ENCODE measurements at places on chromosomes 16 and 17. TPM values are rescaled to one million over a fixed set of nuclear protein-coding genes. Genes with fewer than 3 reads are reported as not detected.

The ATP2A1 gene
- total RNA-seq = 2.1 TPM

The MYH2 gene
- total RNA-seq = not detected

The MMP2 gene
- total RNA-seq = not detected

The SEZ6 gene
- not detected for total RNA-seq

The CCL8 gene
- total RNA-seq = not detected

The CNGB1 gene
- not detected for total RNA-seq

The LPO gene
- not detected for total RNA-seq

The HS3ST3B1 gene
- total RNA-seq = 10.3 TPM

The NTN1 gene
- not detected for total RNA-seq

The ITGA2B gene
- total RNA-seq = 0.82 TPM

The GP1BA gene
- not detected for total RNA-seq

The BAIAP3 gene
- total RNA-seq = 0.24 TPM

The ARL16 gene
- 21.3 TPM for total RNA-seq

The GGA2 gene
- total RNA-seq = 111 TPM

The UNC13D gene
- 234 TPM for total RNA-seq

The TEX19 gene
- total RNA-seq = not detected

The KRTAP4-1 gene
- not detected for total RNA-seq

The HBA2 gene
- not detected for total RNA-seq

The UTS2R gene
- not detected for total RNA-seq

The KCNH6 gene
- not detected for total RNA-seq

DNA sequence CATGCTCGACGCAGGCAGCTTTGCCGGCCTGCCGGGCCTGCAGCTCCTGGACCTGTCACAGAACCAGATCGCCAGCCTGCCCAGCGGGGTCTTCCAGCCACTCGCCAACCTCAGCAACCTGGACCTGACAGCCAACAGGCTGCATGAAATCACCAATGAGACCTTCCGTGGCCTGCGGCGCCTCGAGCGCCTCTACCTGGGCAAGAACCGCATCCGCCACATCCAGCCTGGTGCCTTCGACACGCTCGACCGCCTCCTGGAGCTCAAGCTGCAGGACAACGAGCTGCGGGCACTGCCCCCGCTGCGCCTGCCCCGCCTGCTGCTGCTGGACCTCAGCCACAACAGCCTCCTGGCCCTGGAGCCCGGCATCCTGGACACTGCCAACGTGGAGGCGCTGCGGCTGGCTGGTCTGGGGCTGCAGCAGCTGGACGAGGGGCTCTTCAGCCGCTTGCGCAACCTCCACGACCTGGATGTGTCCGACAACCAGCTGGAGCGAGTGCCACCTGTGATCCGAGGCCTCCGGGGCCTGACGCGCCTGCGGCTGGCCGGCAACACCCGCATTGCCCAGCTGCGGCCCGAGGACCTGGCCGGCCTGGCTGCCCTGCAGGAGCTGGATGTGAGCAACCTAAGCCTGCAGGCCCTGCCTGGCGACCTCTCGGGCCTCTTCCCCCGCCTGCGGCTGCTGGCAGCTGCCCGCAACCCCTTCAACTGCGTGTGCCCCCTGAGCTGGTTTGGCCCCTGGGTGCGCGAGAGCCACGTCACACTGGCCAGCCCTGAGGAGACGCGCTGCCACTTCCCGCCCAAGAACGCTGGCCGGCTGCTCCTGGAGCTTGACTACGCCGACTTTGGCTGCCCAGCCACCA, 9.7 kb downstream of the VASN start:
- no peak for DNase-seq

GRCh38 chr17:83075270-83075880, 4.0 kb upstream of the METRNL start:
- no peak for DNase-seq

- no peak for DNase-seq
These were observed 67.9 kb downstream of the PMP22 start for GRCh38 chr17:15197229-15197628.

GRCh38 chr16:59591480-59591879, 857.4 kb upstream of the GOT2 start:
- DNase-seq = no peak

GRCh38 chr17:40903129-40903847, 18.2 kb upstream of the KRT20 start:
- DNase-seq = no peak

DNA sequence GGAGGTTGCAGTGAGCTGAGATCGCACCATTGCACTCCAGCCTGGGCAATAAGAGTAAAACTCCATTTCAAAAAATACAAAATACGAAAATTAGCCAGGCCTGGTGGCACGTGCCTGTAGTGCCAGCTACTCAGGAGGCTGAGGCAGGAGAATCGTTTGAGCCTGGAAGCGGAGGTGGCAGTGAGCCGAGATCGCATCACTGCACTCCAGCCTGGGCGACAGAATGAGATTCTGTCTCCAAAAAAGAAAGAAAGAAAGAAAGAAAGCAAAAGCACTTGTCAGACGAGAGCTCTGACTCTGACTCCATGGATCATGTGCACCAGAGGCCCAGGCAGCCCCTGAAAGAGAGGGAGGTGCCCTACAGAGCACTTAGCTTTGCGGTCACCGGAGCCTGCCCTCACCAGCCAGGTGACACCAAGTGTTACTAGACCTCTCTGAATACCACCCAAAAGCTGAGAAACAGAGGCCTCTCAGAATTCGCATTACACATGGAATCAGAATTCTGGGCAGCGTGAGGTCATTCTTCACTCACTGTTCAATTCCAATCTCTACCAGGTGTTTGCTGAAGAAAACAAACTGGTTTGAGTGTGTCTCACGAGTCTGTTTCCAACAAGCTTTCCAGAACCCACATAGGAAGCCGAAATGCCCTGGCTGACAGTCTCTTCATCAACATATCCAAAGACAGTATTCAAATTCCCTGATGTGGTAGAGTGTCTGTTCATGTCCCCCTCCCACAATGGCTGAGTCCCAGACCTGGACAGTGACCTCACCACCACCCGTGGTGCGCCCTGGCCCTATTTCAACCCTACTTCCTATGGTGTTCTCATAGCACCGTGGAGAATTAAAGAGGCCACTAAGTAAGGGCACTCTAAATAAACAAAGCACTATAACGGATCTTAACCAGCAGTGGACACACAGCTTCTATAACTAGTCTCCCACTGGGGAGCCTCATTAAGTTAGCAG, 1.5 kb downstream of the FLCN start:
- peak; percentile 28 for DNase-seq

DNA sequence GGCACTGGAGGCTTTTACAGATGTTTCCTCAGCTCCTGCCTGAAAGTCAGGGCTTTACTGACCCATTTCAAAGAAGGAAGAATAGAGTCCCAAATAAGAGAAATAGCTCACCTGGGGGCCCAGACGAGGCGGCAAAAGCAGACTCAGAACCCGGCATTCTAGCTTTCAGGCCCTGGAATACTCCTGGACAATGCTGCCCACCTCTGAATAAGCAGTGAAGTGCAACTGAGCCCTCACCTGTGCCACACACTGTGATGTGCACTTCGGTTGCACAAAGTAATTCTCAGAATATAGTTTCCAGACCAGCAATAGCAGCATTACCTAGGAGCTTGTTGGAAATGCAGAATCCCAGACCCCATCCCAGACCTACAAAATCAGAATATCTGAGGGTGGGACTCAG, 54.6 kb downstream of the ZNF423 start:
- DNase-seq = no peak

- DNase-seq = no peak
These were observed 12.6 kb upstream of the ALOX12B start for GRCh38 chr17:8100111-8100510.

DNA sequence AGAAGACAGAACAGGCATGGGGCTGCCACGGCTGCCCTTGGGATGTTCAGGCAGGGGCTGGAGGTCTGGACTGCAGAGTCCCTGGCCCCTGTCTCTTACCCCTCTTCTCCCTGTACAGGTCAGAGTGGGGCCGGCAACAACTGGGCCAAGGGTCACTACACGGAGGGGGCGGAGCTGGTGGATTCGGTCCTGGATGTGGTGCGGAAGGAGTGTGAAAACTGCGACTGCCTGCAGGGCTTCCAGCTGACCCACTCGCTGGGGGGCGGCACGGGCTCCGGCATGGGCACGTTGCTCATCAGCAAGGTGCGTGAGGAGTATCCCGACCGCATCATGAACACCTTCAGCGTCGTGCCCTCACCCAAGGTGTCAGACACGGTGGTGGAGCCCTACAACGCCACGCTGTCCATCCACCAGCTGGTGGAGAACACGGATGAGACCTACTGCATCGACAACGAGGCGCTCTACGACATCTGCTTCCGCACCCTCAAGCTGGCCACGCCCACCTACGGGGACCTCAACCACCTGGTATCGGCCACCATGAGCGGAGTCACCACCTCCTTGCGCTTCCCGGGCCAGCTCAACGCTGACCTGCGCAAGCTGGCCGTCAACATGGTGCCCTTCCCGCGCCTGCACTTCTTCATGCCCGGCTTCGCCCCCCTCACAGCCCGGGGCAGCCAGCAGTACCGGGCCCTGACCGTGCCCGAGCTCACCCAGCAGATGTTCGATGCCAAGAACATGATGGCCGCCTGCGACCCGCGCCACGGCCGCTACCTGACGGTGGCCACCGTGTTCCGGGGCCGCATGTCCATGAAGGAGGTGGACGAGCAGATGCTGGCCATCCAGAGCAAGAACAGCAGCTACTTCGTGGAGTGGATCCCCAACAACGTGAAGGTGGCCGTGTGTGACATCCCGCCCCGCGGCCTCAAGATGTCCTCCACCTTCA, 11.7 kb downstream of the TUBB3 start:
- no peak for DNase-seq

DNA sequence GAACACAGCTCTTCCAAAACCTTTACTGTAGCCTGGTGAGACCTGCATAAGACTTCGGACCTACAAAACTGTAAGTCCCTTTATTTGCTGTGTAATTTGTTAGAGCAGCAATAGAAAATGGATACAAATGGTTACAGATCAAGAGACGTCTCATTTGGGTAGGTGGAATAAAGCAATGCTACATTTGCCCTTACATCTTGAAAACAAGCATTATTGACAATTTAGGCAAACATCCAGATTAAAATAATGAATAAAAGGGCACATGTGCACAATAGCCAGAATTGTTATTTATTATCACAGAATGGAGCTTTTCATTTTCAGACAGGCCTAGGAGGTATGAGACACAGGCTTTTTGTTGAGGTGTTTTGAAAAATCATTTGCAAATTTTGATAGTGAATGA, 222.2 kb upstream of the CPHXL start:
- DNase-seq = no peak

GRCh38 chr17:61400717-61401388, 1.2 kb downstream of the TBX2 start:
- no peak for DNase-seq

GRCh38 chr17:49890077-49890821, 42.4 kb upstream of the TAC4 start:
- DNase-seq = no peak

DNA sequence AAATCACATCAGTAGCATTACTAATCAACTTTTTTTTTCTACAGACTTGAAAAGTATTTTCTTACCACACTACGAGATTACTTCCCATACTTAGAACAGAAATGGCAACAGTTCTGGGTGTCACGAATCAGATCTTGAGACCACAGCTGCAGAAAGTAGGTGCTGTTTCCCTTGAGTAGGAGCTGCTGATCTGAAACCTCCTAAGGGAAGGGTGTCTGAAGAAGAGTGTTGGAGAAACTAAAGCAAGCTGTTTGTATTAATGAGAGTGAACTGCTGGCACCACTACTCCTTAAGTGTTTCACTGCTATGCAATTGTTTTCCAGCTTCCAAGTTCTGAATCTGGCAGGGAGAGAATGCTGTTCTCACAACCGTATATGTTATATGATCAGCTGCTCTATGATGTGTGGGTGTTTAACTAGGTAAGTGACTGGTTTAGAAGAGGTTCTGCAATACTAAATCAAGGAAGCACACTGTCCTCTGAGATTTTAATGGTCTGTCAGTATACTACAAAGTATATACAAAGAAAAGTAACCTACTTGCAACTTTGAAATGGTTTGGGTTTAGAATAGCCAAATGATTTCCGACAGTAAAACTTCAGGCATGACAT, 3.3 kb downstream of the ZNF652 start:
- peak; percentile 41 for DNase-seq

DNA sequence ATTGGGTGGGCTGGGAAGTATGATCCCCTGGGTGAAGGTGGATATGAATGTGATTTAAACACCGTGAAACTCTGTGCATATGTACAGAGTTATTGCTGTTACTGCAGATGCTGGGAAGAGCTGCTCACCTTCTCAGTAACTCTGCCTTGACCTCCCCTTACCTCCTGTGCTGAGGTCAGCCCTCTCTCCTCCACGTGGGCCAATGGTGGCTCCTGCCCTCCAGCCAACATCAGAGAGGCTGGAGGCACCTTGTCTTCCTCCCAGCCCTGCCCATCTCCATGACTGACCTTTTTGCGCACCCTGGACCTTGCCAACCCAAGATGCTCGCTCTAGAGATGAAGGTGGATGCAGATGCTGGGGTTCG, 387 bp upstream of the ASB16 start:
- no peak for DNase-seq

GRCh38 chr17:21124086-21124485, 2.7 kb upstream of the DHRS7B start:
- DNase-seq = no peak

DNA sequence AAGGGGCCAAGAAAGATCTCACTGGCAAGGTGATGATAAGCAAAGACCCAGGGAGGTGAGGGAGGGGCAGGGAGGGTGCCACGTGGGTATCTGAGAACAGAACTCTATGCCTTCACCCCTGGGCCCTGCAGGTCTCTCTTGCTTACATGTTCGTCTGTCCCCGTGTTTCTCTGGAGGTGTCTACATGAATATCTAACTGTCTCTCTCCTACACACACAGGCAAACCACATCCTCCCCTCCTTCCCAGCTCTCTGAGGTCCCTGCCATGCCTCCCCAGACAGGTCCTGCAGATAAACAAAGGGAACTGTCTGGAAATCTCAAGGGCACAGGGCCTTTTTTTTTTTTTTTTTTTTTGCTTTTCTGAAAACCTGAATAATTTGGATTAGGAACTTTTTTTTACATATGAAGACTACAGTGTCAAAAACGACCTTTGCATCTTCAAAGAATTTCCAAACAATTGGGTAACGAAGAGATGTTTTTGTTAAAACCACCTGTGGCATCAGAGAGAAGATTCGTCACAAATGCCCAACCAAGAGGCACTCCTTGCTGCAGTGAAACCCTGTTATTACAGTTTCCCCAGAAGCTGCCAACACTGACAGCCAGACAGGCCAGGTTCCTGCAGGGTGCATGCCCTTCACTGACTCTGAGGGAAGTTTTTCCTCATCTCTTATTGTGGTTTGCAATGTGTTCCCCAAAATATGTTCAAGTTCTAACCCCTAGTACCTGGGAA, 17.8 kb downstream of the PLLP start:
- DNase-seq = peak; percentile 63

GRCh38 chr17:17824119-17824782, 12.5 kb downstream of the SREBF1 start:
- peak; percentile 49 for DNase-seq

All from activated CD8-positive, alpha-beta T cell treated with anti-CD3 and anti-CD28 coated beads, Interleukin-2, amount 10 ng/mL, durations not matched to agents 7 days and 5 days (primary cell).